ENCODE measurements at places on chromosomes 6 and 20.
A peak's percentile ranks its signal among the peaks of the same experiment; 100 is the strongest.

GRCh38 chr6:89110284-89110683 is 7.6 kb downstream of the SRSF12 start:
- no peak for DNase-seq

- no peak for DNase-seq
These were observed 13.7 kb upstream of the FAM83C start for GRCh38 chr20:35305682-35306556.

- no peak for DNase-seq
These were observed 427.9 kb downstream of the CD83 start for GRCh38 chr6:14545496-14545895.

GRCh38 chr6:132087391-132087790 is 136.2 kb upstream of the CCN2 start:
- no peak for DNase-seq

DNA sequence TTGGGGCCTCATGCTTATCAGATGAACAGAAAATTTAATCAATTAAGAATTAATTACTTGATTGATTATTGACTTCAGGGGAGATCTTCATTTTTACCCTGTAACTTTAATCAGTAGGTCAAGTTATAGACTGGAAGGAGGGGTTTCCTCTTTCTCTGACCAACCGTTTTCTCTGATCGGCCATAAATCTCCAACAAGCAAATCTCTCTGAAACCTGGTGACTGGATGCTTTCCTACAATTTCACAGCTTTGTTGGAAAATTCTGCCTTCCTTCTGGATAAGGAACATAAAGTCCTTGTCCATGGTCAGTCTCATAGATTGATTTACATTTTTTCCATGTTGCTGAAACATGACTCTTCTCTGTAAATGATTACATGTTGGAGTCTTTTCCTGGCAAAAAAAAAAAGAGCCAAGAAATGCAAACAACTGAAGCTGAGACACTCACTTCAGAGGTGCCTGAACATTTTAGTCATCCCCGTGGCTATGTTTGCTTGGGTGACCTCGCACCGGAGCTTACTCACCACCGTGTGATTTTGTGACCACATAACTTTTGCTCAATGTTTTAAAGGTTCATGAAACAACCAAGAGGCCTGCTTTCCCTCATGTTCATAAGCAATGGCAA is 31.0 kb downstream of the IRF4 start:
- no peak for DNase-seq

DNA sequence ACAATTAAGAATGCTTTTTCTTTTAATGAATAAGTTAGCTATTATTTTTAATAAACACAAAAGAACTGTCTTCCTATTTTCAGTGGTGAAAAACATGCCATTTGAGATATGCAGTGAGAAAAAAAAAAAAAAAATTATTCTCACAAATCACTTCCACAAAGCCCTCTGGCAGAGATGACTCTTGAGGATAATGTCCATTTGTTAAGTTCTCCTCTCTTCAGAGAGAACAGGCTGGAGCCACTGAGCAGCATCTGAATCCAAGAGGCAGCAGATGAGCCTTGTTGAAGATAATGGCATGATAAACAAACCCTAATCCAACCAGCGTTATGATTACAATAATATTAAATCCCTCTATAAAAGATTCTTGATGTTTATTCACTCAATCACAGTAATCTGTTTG is 105.0 kb downstream of the PTPRK start:
- DNase-seq: no peak

- no peak for DNase-seq
These were observed 69.8 kb upstream of the RALGAPA2 start for GRCh38 chr20:20782231-20782630.

DNA sequence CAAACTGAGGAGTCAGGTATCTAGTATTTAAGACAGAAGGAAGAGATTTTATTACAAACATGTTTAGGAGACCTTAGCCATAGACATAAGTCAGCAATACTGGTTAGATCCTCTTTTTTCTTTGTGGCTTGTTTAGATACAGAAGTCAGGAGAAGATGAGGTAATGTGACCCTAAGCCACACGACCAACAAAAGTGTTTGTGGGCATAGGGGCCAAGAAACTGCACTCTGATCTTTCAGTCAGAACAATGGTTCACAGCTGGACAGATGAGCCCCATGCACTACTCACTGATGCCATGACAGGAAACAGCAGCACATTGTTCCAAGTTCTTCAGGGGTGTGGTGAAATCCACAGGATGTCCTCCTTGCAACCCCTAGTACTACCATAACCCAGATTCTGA is 238.5 kb upstream of the RAB32 start:
- DNase-seq: no peak

- DNase-seq: no peak
These were observed 6.5 kb downstream of the BMP5 start for GRCh38 chr6:55868771-55869479.

GRCh38 chr20:32418376-32418775 is 60.2 kb downstream of the ASXL1 start:
- no peak for DNase-seq

- DNase-seq: no peak
These were observed 132.9 kb downstream of the SCML4 start for GRCh38 chr6:107691062-107691751.

DNA sequence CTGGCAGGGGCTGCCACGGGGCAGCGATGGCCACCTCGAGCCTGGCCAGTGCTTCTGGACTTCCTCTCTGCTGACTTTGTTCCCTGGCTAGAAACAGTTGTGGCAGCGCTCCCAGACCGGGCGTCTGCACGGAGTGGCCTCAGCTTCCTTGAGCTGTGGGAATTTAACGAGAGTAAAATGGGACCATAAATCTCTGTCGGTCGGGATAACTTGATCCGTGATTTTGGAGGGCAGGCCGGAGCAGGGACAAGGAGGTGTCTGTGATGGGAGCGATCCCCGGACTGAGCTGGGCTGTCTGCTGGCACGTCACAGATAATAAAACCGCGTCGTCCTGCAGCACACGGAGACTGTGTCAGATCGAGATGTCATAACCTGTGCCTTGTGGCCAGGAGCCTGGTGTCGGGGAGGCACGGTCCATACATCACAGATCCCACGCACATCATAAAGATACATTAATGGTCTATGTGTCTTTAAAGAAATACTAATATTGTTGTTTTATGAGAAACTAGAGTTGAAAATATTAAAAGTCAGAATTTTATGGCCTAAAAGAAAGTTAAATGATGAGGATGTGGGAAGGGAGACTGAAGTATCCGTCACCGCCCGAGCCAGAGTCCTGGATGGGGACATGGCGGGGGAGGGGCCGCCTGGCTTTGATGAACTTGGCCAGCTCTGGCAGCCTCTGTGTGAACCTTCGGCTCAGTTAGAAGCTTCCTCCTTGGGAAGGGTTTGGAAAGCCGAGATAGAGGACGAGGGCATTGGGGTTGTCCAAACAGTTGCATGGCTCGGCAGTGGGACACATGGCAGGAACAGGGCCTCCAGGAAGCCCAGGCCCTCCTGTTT is 6.5 kb upstream of the RBBP8NL start:
- DNase-seq: no peak

DNA sequence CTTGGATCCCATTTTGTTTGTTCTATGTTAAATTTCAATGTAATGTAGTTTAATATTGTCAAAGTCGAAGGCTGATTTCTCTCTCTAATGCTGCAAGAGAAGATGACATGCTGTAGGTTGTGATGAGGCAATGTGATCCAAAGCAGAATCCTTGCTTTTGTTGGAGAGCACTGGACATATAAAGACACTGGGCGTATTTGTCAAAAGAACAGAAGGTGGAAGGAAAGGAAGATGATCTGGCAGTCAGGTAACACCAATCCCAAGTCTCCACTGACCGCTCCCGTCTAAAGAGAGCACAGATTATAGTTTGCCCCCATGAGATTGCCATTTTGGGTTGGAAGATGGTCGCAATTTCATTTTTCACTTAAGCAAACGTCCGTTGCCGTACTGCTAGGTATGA is 935 bp upstream of the RFX6 start:
- no peak for DNase-seq

DNA sequence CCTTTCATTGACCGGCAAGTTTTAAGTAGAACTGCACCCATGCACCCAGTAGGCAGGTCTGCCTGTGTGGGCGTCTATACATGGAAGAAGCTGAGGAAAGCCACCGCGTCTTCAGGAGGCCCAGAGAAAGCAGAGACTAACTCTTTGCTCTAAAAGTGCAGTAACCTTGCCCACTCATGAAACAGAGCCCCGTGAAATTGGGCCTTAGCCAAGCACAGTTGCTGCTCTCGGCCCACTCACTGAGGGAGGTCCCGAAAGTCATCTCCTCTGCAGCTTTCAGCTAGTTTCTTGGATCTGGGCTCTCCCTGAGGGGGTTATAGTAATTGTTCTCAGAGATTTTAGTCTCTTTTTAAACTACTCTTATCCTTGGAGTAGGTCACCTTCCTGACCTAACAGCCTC is 74.0 kb upstream of the SYNJ2 start:
- DNase-seq: no peak

DNA sequence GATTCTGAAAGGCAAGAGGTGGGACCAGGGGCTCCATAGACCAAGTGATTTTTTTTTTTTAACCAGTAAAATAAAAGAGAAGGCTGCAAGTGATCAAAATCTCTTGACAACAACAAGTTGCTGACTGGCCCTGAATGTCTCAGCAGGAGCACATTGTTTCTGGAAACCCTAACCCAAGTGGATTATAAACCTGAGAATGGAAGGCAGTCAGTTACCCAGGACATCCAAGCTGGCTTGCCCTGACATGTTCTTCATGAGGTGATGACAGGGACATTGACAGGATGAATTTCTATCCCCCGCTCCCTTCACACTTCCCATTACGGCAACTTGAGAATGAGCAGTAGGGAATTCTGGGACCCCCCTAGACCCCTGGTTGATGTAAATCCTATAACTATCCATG is 49.6 kb upstream of the RIPOR2 start:
- DNase-seq: peak; percentile 36

DNA sequence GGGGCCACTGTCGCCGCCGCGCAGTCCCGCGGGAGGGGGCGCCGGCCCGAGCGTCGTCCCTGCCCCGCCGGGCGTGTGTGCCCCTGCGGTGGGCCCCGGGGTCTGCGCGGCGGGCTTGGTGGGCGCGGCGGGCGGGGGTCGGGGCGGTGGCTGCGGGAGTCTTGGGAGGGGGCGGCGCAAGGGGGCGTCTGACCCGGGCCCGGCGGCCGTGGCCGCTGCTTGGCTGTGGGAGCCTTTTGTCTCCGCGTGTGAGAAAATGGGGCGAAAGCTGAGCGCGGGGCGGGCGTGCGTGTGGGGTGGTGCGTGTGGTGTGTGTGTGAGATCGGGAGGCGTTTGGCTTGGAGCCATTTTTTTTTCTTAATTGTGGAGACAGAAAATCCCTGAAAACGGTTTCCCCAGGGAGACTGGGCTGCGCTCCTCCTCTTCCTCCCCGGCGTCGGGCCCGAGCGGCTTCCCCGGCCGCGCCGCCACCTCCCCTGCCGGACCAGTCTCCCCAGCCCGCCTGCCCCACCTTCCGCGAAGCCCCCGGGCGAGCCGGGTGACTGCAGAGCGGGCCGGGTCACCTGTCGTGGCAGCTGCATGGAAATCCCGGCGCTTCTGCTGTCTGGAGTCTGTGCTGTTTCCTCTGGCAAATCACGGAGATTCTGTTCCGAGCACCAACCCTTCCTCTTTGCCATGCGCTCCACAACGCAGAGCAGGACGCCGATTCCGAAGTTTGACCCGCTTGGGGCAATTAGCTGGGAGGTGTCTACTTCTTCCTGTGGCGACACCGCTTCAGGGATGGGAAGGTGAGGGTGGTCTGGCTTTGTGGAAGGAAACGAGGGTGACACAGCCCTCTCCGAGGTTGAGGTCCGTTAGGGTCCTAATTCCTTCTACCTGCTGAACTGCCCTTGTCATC is 64.4 kb downstream of the GTF2H5 start:
- peak; percentile 67 for DNase-seq

DNA sequence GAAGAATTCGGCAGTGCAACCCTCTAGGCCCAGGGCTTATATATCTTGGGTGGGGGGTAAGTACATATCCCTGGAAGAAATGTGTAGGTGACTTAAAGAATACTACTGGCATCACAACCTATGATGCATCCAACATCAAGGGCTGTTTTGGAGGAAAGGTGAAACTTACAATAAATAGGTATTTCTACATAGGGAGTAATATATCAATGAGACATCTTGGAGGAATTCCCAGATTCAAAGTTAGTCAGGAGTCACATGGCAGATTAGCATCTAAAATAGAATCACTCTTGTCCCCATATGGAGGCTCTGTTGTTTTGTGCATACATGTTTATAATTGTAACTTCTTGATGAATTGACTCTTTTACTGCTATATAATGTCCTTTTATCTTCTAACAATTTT is 375.5 kb downstream of the PAX1 start:
- DNase-seq: no peak

DNA sequence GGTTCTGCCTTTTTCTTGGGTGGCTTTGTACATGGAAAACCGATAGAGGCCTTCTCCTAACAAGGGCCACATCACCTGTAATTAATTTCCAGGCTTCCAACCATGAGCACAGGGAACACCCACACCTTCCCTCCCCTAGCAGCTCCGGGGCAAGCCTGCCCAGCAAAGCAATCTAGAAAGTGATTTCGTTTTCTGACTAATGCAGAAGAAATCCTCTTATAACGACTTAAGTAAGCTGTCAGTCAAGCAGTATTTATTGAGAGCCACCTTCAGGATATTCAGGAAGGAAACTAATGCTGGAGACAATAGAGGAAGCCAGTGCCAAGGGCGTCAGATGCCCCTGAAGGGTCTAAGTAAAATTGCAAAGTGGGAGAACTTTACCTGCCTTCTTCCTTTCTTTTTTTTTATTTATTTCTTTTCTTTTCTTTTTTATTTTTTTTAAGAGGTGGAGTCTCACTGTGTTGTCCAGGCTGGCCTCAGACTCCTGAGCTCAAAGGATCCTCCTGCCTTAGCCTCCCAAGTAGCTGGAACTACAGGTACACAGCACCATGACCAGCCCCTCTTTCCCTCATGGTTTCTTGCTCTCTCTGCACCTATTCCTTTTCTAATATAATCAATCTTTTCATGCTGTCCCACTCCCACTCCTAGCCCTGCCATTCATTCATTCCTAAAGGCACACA is 67.5 kb upstream of the MBOAT1 start:
- no peak for DNase-seq

DNA sequence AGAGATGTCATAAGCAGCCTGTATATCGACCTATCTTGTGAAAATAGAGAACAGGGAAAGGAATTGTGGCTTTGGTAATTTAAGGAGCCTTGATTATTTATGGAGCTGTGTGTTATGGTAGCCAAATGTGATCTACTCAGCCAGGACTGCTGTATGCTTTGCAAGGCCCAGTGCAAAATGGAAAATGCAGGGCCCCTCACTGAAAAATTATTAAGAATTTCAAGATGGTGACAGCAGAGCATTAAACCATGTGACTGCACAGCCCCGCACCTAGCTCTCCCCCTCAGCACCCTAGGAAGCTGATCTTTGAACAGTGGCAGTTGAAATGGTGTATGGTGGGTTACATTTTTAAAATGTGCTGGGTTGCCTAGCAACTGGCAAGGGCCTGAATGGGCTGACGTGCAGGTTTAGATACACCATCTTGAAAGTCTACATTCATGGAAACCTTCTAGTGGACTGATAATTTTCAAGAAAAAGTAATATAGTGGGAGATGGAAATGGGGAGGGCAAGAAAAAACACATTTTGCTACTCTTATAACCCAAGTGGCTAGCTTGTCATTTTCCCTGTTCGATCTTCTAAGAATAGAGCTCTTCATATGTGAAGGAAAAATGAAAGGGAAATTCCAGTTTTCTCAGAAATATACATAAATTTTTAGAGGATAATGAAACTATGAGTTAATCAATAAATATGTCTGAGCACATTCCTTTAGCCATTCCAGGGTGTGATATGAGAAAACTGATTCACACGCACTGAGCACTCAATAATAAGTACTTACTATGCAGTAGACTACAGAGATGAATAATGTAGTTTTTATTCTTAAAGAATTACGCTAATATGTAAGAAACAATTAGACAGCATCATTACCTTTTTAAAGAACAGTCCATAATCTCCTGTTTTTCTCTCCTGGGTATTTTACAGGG is 208.0 kb downstream of the ARHGAP18 start:
- DNase-seq: no peak

All from NCI-H748 treated with DMSO at 0.1 percent for 48 hours (cell line).